ENCODE measurements at places on chromosomes 1 and 21.

DNA sequence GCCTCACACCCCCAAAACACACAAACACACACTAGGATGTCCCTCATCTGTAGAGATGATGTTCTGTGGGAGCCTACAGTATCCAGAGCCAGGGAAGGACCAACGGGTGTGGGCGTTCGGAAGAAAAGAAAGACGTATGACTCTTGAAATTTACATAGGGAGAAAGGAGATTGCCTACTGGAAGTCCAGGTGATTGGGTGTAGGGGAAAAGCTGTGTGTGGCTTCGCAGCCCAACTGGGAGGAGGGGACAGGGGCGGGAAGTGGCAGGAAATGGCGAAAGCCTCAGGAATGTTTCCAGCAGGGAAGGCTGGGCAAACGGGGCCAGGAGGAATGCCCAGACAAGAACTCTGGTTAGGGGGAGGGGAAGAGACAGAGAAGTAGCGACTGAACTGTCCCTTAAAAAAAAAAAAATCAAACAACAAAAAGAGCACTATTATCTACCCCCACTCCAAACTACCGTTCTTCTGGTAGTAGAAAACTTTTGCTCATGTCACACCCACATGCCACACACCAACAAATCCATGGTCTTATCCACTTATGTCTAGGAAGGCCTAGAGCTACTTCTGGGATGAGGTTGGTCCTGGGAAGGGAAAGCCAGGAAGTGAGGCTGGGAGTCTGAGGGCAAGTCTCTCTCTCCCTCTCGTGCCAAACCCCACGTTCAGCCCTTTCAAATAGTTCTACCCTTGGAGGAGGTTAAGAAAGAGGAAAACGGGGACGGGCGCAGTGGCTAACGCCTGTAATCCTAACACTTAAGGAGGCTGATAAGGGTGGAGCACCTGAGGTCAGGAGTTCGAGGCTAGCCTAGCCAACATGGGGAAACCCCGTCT is 1.8 kb upstream of the CKS1B start:
- DNase-seq: peak; percentile 98

DNA sequence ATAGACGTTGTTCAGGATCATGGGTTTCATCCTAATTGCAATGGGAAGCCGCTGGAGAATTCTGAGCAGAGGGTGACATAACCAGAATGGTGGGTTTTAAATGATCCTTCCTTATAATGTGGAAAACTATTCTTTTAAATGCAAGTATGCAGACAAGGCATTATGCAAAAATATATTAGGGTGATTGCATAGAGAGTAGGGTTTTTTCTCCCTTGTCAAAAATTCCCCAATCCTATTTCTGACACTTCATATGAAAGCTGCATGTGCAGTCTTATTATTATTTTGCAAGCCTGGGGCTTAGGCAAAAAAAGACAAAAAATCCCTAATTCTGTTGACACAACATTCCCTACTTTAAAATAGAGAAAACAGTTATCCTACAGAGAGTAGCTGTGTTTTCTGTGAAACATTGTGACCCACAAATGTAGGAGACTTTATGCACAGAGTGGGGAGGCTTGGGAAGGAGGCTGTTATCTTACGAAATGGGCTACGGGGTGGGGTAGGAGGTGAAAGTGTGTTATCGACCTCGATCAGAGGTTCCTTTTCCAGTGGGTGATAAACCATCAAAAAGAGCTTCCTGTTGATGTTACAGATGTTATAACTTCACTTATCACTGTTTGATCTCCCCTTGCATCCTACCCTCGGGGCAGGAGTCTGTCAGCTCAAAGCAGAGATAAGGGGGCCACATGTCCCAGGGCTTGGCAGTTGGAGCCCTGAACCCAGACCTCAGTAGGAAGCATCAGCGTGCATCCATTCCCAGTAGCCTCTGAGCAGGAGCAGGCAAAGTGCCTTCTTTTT is 27.2 kb downstream of the RHEX start:
- DNase-seq: no peak

DNA sequence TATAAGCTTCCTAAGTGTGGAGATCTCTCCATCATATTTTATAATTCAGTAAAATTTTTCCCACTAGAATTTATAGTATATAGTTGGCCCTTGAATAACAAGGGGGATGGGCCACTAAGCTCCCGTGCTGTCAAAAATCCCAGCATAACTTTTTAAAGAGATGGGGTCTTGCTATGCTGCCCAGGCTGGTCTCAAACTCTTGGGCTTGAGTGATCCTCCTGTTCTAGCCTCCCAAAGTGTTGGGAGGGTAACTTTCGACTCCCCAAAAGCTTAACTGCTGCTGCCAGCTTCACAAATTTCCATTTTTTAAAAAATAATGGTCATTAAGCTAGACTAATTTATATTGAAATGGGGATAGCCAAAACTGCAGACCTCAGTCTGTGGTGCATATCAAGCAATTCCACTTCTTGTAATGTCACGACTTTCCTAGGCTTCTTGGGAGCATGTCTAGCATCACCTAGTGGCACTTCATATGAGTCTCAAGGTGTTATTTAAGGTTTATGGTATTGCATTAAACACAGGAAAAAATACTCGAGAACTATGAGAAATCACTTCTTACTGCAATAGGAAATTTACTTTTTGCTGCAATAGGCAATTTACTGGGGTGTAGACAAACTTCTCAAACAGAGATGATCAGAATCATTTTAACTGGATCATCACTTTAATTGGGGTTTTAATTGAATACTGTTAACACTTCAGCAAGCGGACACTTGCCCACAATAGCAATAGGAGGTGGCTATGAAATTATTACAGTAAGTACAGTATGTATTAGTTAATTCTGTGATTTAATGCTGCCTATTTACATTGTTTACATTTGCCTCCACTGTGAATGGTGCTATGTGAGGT is 19.3 kb upstream of the ACTA1 start:
- DNase-seq: peak; percentile 28

GRCh38 chr1:246709835-246710234 is 14.4 kb upstream of the SCCPDH start:
- DNase-seq: no peak

- peak; percentile 26 for DNase-seq
Measured at GRCh38 chr1:47782414-47783166, 214.6 kb downstream of the TRABD2B start.

GRCh38 chr1:1112237-1112985 is 3.5 kb downstream of the C1orf159 start:
- DNase-seq: no peak

DNA sequence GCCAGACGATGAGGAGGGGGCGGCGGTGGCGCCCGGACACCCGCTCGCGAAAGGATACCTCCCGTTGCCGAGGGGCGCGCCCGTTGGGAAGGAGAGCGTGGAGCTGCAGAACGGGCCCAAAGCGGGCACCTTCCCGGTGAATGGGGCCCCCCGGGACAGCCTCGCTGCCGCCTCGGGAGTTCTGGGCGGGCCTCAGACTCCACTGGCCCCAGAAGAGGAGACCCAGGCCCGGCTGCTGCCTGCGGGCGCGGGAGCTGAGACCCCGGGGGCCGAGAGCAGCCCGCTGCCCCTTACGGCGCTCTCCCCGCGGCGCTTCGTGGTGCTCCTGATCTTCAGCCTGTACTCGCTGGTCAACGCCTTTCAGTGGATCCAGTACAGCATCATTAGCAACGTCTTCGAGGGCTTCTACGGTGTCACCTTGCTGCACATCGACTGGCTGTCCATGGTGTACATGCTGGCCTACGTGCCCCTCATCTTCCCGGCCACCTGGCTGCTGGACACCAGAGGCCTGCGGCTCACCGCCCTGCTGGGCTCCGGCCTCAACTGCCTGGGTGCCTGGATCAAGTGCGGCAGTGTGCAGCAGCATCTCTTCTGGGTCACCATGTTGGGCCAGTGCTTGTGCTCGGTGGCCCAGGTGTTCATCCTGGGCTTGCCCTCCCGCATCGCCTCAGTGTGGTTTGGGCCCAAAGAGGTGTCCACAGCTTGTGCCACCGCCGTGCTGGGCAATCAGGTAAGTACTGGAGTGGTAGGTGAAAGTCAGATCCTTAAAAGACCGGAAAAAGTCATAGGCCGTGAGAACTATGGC is 588 bp downstream of the FLVCR1 start:
- peak; percentile 4 for DNase-seq

GRCh38 chr1:208036106-208036808 is 125.3 kb upstream of the CD34 start:
- DNase-seq: no peak

GRCh38 chr1:100076744-100077143 is 56.0 kb downstream of the SASS6 start:
- no peak for DNase-seq

DNA sequence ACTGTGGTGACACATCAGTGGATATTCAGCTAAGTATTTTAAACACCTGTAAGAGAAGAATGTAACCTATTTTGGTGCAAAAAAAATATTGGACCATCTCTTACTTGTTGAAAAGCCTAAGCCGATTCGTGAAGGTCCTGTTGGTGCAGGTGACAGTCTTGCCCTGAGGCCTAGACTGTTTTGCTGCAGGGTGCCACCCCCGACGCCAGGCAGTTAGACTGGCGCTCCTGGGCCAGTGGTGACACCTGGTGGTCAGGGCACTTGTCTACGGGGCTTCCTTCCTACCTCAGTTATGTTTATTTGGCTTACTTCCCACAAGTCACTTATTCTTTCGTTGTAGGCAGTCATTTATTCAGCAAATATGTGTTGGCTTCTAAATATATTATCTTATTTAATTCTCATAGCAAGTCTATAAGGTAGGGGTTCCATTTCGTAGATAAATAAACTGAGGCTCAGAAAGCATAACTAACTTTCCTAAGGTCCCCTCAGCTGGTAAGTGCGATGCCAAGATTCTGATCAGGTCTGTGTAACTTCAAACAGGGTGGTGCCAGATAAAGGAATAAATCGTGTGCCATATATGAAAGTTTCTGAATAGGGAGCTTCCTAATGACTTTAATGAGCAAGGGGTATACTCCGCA is 1.9 kb downstream of the EEIG2 start:
- peak; percentile 13 for DNase-seq

DNA sequence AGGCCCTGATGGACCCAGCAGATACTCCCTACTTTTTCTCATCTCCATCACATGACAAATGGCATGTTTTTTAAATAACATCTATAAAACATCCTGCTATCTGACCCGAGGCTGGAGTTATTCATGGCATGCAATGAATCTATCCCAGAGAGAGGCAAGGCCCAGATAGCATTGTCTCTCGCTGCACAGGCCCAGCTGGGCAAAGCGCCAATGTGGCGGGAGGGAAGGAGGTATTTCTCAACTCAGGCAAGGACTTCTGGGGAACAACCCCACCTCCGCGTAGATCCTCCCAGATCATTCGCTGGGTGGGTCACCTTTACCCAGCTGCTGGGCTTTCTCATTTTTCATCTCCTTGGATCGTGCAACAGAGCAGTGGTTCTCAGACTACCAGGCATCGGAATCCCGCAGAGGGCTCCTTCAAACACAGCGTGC is 59.8 kb downstream of the ERG start:
- DNase-seq: peak; percentile 96

DNA sequence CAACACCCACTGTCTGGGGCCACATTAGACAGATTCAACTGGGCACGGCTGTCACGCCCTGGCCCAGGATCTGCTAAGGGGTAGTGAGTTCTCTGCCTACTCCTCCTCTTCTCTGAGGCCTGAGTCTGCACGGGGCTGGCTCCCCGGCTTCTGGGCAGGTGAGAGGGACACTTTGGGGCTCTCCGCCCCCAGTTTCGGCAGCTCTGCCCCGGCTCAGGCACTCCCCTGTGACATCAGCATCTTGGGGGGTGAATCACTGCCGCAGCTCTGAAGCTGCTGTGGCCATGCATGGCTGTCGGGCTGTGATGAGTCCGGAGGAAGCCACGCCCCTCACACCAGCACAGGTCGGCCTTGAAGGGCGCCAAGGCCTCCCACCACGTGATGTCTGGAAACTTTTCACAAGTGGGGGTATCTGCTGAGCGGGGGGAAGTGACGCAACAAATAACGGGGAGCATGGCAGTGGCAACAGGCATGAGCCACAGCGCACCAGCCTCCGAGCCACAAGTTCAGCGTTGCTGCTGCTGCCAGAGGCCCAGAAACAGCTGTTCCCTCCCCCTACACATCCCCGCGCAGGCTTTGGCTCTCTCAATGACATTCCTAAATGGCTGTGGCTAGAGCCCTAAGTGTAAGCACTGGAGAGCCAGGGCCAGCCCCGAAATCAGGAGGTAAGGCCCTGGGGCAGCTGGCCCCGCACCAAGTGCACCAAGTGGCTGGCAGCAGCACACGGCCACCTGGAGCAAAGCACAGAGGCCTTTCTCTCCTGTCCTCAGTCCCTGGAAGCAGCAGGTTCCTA is 26.3 kb downstream of the ZBTB17 start:
- DNase-seq: peak; percentile 98

DNA sequence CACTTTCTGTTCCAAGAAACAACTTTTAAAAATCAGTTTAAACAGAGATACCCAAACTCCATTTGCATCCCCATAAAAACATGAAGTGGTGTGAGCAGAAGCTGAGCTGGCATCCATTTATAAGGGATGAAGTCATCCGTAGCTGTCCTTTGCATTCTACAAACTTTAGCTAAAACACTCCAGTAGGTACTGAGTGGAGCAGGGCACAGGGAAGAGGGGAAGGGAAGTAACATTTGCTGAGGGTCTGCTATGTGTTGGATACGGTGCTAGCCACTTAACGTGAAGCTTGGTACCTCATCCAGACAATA is 32.9 kb downstream of the VWA5B1 start:
- DNase-seq: no peak

DNA sequence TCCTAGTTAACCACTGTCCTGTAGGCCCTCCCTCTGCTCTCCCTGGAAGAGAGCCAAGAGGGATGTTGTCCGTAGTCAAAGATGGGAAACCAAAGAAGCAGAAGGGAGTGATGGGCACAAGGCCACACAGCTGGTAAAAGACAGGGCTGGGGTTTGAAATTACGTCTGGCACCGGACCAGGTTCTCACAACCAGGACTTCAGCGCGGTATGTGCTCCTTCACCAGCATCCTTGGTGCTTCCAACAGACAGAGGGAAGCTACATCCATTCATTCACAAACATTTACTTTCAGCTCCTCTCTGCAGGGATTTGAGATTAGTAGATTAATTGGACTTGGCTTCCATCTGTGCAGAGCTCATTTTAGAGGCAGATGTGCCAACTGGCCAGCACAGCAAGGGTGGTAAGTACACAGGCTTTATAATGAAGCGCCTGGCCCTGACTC is 191.2 kb downstream of the TRABD2B start:
- no peak for DNase-seq

GRCh38 chr1:52862666-52863458 is 20.3 kb downstream of the ZYG11A start:
- no peak for DNase-seq

- no peak for DNase-seq
Measured at GRCh38 chr1:247273013-247273412, 17.1 kb downstream of the VN1R5 start.

GRCh38 chr1:228794173-228794572 is 58.9 kb downstream of the RHOU start:
- peak; percentile 38 for DNase-seq

DNA sequence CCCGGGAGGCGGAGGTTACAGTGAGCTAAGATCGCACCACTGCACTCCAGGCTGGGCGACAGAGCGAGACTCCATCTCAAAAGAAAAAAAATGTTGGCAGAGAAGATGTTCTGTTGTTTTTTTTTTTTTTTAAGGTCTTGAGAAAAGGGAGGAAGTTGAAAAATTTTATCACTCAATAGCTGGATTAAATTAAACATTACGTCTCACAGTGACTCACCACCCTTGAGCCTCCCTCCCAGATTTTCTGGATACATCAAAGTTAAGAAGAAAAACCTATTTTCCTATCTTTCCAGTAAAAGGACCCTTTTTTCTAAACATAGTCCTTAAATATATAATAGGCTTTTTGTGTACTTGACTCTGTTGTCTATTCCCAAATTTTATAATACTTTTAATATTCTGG is 35.5 kb downstream of the IFNAR1 start:
- DNase-seq: peak; percentile 51

Data from fibroblast of upper back skin (primary cell).